ENCODE measurements at places on chromosomes 16 and 17.

DNA sequence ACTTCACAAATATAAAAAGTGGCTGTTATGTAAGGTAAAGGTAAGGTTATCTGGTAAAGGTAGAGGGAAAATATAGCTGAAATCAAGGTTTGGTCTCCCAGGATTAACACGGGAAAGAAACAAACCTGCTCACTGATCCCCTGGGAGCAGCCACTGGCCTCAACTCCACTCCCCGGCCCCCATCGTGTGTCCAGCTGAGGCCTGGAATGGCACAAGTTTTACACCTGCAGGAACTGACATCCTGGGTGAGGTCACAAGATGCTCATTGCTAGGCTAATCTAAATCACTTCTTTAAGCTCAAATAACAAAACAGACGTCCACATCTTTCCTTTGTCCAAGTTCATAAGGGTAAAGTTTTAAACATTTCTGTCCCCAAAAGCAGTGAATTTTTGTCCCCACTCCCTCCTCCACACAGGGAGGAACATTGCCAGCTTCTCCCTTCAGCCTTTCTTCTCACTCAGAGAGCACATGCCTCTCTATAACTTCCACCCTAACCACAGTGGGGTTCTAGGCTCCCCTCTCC lies 46.3 kb downstream of the ERN1 start:
- no peak for DNase-seq

DNA sequence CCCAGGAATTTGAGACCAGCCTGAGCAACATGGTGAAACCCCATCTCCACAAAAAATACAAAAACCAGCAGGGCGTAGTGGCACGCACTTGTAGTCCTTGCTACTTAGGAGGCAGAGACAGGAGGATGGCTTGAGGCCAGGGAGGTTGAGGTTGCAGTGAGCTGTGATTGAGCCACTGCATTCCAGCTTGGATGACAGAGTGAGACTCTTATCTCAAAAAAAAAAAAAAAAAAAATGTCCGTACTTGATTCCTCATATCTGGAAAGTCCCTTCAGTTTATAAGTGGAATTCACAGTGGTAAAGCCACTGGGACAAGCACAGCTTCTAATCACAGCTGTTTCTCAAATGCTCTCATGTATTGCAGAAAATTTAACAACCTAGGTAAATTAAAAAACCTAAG lies 78.6 kb upstream of the CREBBP start:
- no peak for DNase-seq

- DNase-seq = no peak
These were observed 417.5 kb downstream of the CDH11 start for GRCh38 chr16:64704386-64704785.

- DNase-seq = no peak
These were observed 56.2 kb downstream of the PRMT7 start for GRCh38 chr16:68367030-68367429.

GRCh38 chr17:67993998-67994361 lies 2.3 kb downstream of the C17orf58 start:
- DNase-seq = no peak

DNA sequence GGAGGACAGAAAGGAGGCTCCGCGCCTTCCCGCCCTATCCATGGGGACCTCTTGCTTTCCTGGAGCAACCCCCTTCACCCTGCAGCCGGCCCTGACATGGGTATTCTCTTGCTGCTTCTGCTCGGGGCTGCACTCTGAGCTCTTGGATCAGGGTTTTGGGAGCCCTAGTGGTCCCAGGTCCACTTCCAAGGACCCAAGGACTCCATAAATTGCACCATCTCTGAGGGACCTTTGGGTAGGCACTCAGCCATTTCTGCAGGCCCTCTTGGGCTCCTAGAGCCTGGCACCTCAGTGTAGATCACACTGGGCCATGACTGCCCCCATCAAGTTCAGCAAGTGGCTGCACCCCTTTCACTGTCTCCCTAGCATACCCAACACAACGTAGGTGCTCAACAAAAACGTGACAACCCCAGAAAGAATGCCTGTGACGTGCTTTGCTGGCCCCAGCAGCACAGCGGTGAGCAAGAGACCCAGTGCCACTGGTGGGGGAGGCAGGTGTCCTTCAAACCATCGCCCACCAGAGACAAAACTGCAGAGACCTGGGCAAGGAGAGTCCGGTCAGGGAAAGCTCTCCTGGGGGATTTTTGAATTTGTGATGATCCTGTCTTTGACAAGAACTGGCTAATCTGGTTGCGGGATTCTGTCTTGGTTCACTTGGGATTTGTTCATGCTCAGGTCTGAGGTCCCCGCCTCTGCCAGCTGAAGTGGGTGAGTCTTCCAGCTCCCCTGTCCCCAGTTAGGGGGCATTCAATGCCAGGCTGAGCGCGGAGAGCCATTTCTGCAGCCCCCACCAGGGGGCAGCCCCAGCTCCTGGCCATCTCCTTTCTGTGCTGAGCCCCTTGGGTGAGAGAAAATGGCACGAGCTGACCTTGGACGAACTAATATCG lies 2.5 kb upstream of the RAB11FIP4 start:
- DNase-seq = peak; percentile 37

- no peak for DNase-seq
These were observed 654.1 kb upstream of the RBFOX1 start for GRCh38 chr16:6678586-6678985.

DNA sequence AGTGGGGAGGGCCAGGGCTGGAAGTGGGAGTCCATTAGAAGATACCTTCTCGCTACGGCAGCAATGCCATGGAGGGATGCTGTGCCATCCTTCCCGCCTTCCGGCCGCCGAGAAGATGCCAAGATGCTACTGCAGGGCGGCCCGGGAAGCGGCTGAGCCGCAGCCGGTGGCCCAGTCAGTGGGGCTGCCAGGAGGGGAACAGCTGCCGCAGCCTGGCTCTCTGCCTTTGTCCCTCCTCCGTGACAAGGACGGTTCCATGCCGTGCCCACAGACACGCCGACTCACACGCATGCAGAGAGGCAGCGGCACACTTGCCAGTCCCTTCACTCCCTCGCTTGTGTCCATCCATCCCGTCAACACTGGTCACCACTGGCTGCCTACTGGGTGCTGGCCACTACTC lies 20.2 kb upstream of the NCBP3 start:
- DNase-seq = no peak

- DNase-seq = peak; percentile 10
These were observed 35.1 kb downstream of the IGF2BP1 start for GRCh38 chr17:49031965-49032928.

DNA sequence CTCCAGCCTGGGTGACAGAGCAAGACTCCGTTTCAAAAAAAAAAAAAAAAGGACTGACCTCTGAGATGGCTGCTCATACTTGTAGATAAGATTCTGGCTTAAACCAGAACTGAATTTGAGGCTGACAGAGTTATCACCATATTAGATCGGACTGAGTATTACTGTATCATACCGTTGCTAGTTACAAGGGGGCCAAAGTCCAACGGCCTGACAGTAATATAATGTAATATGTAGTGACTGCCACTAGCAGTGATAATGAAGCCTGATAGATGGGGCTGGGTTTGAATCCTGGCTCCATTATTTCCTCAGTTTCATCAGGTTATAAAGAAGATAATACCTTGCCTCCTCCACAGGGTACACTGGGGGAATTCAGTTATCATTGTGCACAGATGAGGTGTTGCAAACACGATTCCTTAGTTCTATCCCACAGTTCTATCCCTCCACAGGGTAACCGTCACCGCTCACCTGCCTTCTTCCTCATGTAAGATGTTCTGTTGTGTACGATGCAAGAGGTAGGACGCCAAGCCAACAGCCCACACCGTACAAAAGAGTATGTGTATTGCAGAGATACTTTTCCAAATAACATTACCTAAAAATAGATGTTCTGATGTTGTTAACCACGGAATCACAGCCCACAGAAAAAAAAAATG lies 5.2 kb downstream of the TMEM220 start:
- DNase-seq = no peak

DNA sequence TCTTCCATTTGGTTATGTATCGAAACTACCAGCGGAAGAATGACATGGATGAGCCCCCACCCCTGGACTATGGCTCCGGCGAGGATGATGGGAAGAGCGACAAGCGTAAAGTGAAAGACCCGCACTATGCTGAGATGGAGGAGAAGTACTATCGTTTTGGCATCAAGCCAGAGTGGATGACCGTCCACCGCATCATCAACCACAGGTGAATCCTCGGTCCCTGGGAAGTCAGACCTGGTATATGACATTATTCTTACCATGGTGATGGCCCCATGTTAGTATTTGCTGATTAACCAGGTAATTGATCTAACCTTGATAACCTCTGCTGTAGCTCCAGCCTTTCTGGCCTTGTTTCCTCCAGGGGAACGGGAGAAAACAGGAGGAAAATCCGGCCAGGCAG lies 8.5 kb downstream of the CHD3 start:
- DNase-seq = no peak

GRCh38 chr17:81518785-81519283 lies 6.2 kb upstream of the ACTG1 start:
- DNase-seq = no peak

DNA sequence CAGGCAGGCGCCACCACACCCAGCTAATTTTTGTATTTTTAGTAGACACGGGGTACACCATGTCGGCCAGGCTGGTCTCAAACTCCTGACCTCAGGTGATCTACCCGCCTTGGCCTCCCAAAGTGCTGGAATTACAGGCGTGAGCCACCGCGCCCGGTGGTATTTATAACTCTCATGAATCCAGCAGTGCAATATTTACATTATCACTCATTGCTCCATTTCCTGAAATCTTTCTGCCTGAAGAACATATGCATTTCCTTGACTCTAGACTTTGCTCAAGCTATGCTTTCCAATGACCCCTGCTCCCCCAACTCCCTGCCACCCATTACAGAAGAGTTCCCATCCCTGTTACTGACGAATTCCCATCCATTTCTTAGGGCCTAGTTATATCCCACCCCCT lies 19.7 kb upstream of the NDUFAB1 start:
- no peak for DNase-seq

- DNase-seq = no peak
These were observed 13.2 kb downstream of the FLCN start for GRCh38 chr17:17223736-17224135.

DNA sequence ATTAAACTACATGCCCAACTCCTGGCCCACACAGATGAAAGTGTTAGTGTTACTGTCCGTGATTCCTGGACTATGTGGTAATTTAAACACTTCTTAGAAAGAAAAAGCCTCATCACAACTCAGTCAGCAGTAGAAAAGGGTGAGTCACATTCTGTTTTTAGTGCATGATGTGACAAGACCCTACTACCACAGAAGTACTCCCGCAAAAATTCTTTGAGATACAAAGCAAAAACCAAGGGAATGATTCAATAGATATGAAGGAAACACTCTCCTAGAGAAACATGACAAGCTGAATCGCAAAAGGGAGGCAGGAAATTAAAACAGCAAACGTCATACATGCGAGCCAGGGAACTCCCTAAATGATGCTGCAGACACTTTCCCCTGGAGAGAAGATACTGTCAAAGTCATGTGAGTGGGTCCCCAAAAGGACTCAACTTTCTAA lies 14.4 kb downstream of the SNN start:
- no peak for DNase-seq

DNA sequence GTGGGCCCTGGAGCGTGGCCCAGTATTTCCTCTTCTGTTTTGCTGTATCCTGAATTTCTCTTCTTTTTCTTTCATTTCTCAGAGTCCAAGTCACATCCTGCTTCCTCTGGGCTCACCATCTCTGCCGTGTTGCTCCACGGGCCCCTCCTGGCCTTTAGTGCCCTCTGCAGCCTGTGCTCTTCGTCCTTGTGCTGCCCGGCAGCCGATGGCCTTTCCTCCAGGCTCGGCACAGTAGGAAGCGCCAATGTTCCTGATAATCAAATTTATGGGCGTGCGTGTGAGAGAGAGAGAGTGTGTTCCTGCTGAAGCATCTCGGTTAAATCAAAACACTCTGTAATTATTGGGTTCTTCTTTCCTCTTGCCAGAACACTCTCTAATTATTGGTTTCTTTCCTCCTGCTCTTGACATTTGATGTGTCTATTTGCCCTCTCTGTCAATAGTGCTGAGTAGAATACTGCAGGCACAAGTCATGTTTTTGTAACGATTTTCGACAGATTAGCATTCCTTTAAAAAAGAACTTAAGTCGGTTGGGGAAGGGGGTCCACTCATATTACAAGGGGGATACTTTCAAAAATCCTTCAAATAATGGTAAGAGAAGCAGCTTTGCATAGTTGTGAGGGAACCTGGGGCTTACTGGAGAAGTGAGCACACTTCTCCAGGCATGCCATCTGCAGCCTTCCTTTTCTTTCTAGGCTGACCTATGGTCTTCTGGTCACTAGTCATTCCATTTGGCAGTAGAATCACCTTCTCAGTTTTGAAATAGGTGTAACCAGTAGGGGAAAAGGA lies 126.6 kb downstream of the RPTOR start:
- no peak for DNase-seq

- no peak for DNase-seq
These were observed 57.0 kb upstream of the KIFC3 start for GRCh38 chr16:57859331-57859730.

DNA sequence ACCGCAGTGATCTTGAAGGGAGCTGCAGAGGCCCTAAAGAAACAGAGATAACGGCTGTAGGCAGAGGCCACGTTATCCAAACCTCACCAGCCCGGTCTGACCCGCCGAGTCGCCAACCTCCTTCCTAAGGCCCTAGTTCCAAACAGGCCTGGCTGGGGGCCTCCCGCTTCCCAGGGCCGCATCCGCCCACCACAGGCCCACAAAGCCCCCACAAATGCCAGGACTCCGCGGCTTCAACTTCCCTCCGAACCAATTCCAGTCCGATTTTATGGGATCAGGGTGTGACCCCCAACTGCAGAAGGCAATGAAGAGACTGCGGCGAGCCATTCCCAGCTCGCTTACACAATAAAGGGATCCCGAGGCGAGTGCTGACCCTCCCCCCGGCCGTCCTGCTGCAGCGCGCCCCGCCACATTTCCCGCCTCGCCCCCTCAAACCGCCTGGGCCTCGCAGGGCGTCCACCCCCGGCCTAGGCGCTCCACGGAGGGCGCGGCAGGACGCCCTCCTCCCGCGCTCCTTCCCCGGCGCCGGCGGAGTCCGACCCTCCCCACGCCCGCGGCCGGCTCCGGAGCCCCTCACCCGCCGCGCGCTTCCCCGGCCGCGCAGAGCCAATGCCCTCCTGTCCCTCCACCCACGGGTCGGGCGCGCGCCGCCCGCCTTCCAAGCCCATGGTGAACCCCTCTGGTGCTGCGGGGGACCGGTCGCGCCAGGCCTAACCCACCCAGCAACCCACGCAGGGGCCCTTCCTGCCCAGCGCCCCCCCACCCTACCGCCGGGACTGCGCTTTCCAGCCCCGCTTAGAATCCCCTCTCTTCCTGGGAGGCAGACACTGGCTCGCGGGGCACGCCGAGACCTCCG lies 926 bp downstream of the MYH10 start:
- no peak for DNase-seq

- DNase-seq = no peak
These were observed 171.7 kb downstream of the HAPSTR1 start for GRCh38 chr16:9262941-9263715.
